ENCODE measurements at places on chromosomes 5 and 9. TPM values are rescaled to one million over a fixed set of nuclear protein-coding genes. Genes with fewer than 3 reads are reported as not detected.

- no peak overlapping the region for H3K4me3 ChIP-seq
- H3K27me3 ChIP-seq: no peaks in the 10 kb centered on the region
- no peak for DNase-seq
Observed at GRCh38 chr9:87556821-87557220, 59.2 kb downstream of the DAPK1 start.

DNA sequence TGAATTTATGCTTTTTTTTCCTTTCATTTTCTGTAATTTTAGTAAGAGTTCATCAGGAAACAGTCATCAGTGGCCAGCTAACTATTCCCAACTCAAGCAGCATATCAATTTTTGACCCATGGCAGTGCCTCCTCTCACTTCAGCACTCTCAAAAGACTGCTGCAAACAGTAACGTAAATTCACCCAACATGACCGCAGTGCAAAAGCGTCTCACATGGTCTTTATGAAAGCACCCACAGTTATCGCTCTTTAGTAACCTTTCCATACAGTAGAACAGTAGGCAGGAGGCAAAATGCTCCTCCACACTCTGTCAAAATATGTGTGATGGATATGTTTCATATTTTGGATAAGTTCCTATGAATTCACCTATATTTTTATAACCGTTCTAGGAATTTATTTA lies 48.6 kb downstream of the PARP8 start:
- no peak for DNase-seq
- H3K4me1 ChIP-seq: peaks cover 18% of the 10 kb centered on the region
- no peak overlapping the region for H3K27ac ChIP-seq
- no peak overlapping the region for H3K4me3 ChIP-seq
- H3K36me3 ChIP-seq: no peaks in the 10 kb centered on the region

GRCh38 chr5:138832218-138832617 lies 42.9 kb downstream of the LRRTM2 start:
- H3K27ac ChIP-seq: peak overlapping the region; percentile 0
- H3K4me1 ChIP-seq: peaks cover 34% of the 10 kb centered on the region
- peaks cover 57% of the 10 kb centered on the region for H3K36me3 ChIP-seq
- H3K4me3 ChIP-seq: no peak overlapping the region

- DNase-seq: no peak
- H3K4me3 ChIP-seq: no peak overlapping the region
- no peaks in the 10 kb centered on the region for H3K27me3 ChIP-seq
- no peaks in the 10 kb centered on the region for H3K36me3 ChIP-seq
- H3K4me1 ChIP-seq: no peaks in the 10 kb centered on the region
Observed at GRCh38 chr5:23583081-23583480, 75.7 kb downstream of the PRDM9 start.

DNA sequence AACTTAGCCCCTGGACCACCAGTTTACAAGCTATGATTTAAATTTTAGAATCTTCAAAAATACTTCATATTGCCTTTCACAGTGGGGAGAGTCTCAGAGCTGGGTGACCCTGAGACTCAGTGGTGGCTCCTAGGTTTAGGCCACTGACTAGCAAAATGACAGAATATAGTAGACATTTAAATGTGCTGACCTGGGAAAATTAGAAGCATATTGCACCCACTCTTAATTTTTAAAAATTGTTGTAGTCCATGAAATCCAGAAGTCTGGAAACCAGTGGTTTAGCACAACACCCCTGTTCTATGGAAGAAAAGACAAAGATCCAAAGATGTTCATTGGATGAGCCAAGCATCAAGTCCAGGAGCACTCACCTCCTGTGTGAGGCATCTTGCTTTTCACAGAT lies 75.0 kb upstream of the PAPPA start:
- no peak for DNase-seq
- peaks cover 13% of the 10 kb centered on the region for H3K4me1 ChIP-seq
- H3K4me3 ChIP-seq: no peak overlapping the region
- H3K27me3 ChIP-seq: no peaks in the 10 kb centered on the region
- H3K27ac ChIP-seq: no peak overlapping the region

- H3K4me1 ChIP-seq: no peaks in the 10 kb centered on the region
- H3K27ac ChIP-seq: no peak overlapping the region
- H3K36me3 ChIP-seq: peaks cover 57% of the 10 kb centered on the region
Observed at GRCh38 chr5:37211661-37212060, 37.5 kb downstream of the CPLANE1 start.

- H3K4me3 ChIP-seq: peak overlapping the region; percentile 77
- H3K36me3 ChIP-seq: no peaks in the 10 kb centered on the region
- H3K27me3 ChIP-seq: no peaks in the 10 kb centered on the region
- DNase-seq: peak; percentile 47
- peaks cover 27% of the 10 kb centered on the region for H3K4me1 ChIP-seq
Observed at GRCh38 chr5:108727236-108727650, 20.5 kb upstream of the FER start.

GRCh38 chr9:26928902-26929495 lies 18.0 kb downstream of the PLAA start:
- H3K27ac ChIP-seq: no peak overlapping the region
- no peaks in the 10 kb centered on the region for H3K27me3 ChIP-seq
- H3K4me3 ChIP-seq: no peak overlapping the region
- no peaks in the 10 kb centered on the region for H3K4me1 ChIP-seq
- DNase-seq: no peak

- H3K27me3 ChIP-seq: peaks cover 71% of the 10 kb centered on the region
- no peaks in the 10 kb centered on the region for H3K36me3 ChIP-seq
- H3K4me1 ChIP-seq: no peaks in the 10 kb centered on the region
- H3K27ac ChIP-seq: no peak overlapping the region
- no peak overlapping the region for H3K4me3 ChIP-seq
- no peak for DNase-seq
Observed at GRCh38 chr9:71115448-71115975, 5.9 kb downstream of the TRPM3 start.

DNA sequence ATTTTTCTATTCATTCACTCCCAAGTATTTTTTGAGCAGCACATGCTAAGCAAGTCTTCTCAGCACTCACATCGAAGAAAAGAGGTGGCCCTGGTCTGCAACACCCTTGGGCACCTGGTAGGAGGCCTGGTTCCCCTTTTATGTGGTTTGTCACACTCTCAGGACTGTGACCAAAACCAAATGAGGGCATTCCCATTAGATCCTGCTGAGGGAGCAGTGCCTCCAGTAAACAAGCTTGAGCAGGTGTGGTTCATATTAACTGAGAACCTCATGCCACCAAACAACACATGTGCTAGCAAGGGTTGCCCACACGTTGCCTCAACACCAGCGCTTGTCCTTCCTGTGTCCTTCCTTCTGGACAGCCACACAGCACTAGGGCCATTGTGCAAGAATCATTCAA lies 26.9 kb upstream of the SYK start:
- no peak overlapping the region for H3K27ac ChIP-seq
- no peaks in the 10 kb centered on the region for H3K36me3 ChIP-seq
- H3K4me1 ChIP-seq: no peaks in the 10 kb centered on the region
- H3K27me3 ChIP-seq: peaks cover 27% of the 10 kb centered on the region
- DNase-seq: no peak
- H3K4me3 ChIP-seq: no peak overlapping the region

Gene ABLIM3
- total RNA-seq: 206 TPM

Measured in MCF 10A (cell line).